ENCODE measurements at places on chromosomes 5 and 9. TPM values are rescaled to one million over a fixed set of nuclear protein-coding genes. Genes with fewer than 3 reads are reported as not detected.

GRCh38 chr5:114448481-114448880 lies 86.6 kb downstream of the KCNN2 start:
- DNase-seq, result no peak

GRCh38 chr9:79687131-79687447 lies 115.3 kb downstream of the TLE4 start:
- no peak for DNase-seq

Gene PLPPR1
- total RNA-seq, result not detected

DNA sequence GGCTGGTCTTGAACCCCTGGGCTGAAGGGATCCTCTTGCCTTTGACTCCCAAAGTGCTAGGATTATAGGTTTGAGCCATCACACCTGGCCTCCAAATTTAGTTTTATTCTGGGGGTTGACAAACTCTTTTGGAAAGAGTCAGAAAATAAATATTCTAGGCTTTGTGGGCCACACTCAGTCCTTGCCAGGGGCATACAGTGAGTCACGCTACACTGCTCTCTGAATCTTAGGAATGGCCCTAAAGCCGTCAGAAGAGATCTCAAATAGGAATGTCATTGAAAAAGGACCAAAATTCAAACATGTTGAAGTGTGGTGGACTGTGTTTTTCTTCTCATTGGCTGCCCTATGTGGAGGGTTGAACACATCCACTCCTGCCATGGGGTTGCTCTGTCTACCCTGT lies 127.7 kb upstream of the BASP1 start:
- no peak for DNase-seq

- DNase-seq, result no peak
Observed at GRCh38 chr5:99368726-99369125, 439.9 kb upstream of the CHD1 start.

DNA sequence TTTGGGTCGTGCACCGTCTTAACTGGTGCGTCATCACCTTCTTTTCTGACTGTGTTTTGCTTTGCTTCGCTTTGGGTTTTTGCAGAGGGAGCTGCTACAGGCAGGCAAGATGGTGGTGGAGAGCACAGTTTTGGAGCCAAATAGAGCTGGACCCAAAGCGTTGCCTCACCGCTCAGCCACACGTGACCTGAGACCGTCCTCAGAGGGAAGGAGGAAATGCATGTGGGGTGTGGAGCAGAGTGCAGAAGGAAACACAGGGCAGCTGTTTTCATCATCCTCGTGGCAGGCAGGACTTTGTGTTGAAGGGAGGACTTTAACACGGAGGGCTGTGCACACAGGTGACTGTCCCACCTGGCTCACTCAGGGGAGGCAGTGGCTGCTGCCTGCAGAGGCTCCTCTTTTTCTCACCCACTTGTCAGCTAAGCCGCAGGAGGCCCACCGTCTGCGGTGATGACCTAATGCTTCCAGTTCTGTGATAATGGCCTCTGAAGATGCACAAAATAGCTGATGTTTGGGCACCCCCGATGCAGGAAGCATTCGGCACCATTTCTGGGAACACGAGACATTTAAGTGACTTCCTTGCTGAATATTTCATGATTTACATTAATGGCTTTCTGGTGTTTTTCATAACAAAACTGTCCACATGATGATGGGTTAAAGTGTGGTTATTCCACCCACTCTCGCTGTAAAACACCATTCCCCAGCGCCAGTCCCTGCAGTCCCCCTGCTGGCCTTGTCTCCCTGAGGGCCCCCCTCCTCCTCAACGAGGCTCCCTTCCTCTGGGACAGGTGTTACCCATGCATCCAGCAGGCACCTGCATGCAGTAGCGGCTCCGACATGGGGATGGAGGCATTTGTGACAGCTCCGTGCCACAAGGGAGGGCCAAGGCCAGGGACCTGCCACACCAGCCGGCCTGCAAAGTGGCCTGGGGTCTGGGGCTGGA lies 12.4 kb upstream of the UBAC1 start:
- DNase-seq, result no peak

Gene RLN1
- 0.32 TPM for total RNA-seq

- DNase-seq, result no peak
Observed at GRCh38 chr5:23727271-23727670, 219.9 kb downstream of the PRDM9 start.

Gene SCGB3A2
- not detected for total RNA-seq

- DNase-seq, result no peak
Observed at GRCh38 chr9:91273853-91274552, 87.7 kb downstream of the AUH start.
